ENCODE measurements at places on chromosomes 7 and 10.

- no peak for DNase-seq
Measured at GRCh38 chr7:16747102-16747501, 6.5 kb upstream of the TSPAN13 start.

DNA sequence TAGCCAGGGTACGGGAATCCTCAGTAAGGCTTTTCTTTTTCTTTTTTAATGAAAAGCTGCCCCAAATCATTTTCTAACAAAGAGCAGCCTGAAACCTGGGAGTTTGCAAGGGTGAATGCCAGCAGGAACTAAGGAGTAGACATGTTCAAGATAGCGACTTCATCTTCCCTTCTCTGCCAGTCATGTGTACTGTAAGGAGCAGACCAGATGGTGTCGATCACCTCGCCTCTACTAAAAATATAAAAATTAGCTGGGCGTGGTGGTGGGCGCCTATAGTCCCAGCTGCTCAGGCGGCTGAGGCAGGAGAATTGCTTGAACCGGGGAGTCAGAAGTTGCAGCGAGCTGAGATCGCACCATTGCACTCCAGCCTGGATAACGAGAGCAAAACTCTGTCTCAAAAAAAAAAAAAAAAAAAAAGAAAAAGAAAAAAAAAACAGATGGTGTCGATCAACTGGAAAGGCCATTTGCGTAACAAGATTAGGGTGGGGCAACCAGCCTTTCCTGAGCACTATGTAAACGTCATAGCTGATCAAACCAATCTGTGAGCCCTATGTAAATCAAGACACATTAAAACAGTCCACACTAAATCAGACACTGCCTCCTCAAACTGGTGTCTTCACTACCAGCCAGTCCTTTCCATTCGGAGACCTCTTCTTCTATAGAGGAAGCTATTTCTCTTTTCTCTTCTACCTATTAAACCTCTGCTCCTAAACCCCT lies 33.8 kb downstream of the NOLC1 start:
- no peak for DNase-seq

GRCh38 chr10:104127411-104127810 lies 5.4 kb downstream of the SFR1 start:
- no peak for DNase-seq

DNA sequence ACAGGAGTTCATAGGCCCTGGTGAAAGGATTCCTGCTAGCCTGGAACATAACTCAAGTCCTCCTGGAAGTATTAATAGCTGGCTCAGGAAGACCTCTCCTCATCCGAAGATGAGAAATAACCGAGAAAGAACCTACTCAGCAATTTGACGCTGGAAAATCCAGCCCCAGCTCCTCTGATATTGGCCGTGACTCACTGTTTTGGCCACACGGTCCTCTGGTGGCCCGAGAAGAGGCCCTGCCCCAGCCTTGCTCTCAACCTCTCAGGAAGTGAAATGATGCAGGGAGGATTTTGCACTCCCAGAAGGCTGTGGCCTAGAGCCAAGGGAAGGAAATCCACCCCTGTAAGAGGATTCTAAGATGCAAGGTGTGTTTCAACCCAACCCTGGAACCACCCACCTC lies 121.6 kb downstream of the MTPAP start:
- DNase-seq, result no peak

DNA sequence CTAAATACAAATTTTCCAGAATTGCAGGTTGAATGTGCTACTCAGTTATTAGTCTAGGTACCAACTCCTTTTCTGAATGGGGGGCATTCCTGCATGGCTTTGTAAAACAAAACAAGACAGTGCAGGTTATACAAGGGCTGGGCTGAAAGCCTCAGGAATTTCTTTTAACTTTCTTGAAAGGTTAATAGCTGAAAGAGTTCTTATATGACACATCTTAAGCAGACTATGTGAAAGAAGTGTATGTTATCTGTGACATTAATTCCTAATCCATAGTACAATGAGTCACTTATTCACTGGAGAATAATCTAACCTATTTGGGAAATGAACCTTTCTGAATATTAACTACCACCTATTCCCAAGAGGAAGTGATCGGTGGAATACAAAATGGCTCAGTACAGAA lies 115.6 kb upstream of the FAM133B start:
- DNase-seq, result no peak

DNA sequence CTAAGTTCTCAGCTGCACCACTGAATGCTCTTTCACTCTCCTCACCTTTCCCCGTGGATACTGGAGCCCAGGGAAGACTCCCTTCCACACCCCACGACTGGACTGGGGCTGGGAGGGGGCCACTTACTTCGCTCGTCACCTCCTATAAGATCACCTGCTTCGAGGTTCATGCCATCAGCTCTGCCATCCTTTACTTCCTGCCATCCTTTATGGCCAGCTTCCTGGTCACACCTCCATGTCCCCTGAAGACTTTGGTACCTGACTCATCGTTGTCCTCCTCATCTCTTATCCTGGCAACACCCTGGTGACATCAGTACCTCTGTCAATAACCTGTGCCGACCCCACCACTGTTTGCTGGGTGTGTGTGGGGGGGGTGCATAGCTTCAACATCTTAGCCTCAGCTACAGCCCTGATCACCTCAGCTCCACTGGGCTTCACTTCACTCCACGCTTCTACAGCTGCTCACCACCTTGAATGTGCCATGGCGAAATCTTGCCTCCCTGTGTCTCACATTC lies 8.7 kb upstream of the VDAC2 start:
- no peak for DNase-seq

All from iPS DF 19.7 (cell line).